ENCODE measurements at places on chromosomes 12 and 14.

GRCh38 chr12:80513211-80513610 is 69.2 kb downstream of the PTPRQ start:
- no peak for DNase-seq

GRCh38 chr12:122381021-122381420 is 41.4 kb downstream of the CLIP1 start:
- no peak for DNase-seq

DNA sequence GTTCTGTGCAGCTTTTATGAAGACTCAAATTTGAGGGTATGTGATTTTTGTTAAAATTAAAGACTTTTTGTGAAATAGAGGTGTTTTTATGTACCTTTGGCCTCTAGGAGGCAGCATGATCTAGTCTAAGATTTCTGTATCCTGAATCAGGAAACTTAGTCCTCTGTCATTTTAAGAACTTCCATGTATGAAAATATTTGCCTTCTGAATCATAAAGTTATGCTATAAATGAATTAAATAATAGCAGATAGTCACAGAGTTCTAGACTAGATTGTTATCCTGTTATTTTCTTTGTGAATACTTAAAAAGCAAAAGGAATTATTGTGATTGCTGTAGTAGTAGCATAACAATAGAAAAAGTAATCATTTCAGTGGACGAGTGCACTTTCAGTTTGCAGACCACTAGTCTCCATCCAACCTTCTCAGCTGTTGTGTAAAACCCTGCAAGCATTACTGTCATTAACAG is 56.3 kb downstream of the FGD4 start:
- DNase-seq: no peak

- DNase-seq: no peak
These were observed 427.5 kb upstream of the MIS18BP1 start for GRCh38 chr14:45680531-45680930.

DNA sequence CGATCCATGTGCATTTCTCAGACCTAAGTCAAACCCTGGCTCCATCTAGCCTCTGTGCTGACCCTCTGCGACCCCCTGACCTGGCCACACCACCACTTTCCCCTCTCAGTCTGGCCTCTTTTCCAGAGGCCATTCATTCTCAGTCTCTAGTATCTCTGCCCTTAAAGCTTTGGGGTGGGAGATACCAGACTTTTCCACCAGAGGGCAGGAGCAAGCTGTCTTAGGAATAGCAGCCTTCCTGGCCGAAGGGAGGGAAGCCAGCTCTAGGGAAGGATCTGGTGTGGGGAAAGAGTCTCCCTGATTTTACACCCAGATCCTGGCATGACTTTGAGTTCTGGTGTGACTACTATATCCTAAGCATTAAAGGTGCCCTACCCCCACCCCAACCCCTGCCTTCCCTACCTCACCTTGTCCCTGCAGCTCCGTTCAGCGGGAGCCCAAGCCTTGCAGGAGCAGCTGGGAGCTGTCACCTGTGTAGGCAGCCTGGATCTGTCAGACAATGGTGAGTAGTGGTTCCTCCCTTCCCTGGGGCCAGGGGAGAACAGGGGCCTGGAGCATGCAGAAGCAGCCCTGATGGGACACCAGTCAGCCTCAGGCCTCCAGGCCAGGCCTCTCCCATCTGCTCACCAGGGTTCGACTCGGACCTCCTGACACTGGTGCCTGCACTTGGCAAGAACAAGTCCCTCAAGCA is 6.6 kb downstream of the CARMIL3 start:
- DNase-seq: peak; percentile 88

DNA sequence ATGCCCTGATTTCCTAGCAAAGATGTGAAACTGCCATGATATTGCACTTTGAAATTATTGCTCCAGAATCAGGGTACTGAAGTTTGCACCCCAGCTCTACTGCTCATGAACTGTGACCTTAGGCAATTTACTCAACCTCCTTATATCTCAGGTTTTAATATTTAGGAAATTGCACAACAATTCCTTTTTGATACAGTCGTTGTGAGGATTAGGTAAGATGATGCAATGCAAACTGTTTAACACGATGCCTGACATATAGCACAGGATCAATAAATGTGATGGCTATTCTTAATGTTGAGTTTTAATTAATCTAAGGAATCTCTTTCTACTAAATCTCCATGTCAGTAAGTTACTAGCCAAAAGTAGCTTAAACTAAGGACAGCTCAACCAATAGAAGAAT is 555.8 kb downstream of the GALC start:
- DNase-seq: no peak

DNA sequence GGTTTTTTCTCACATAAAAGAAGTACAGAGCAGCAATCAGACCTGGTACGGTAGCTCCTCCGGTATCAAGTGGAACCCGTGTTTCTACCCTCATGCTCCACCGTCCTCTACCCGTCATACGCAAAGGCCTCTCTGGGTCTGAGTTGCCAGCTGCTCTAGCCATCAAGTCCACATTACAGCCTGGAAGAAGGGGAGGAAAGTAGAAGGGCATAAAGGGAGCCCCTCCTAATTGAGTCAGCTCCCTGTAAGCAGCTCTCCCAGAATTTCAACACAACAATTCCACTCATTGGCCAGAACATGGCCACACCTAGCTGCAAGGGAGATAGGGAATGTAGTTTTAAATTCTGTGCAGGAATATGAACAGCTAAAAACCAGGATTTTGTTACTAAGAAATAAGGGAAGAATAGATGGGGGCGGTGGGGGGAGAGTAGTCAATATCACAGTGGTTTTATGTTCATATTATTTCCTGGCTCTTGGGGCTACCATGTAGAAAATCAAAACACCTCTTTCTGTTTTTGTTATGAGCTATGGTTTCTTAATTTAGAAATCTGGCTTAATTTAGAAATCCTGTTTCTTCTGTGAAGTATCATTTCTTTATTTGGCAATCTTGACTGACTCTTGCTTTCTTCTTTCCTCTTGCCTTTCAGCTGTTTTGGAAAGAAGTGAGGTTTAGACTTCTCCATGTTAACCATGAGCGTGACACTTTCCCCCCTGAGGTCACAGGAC is 103.9 kb downstream of the AKAP6 start:
- no peak for DNase-seq

GRCh38 chr14:69720912-69721311 is 46.0 kb upstream of the SRSF5 start:
- DNase-seq: no peak

- no peak for DNase-seq
These were observed 555.2 kb downstream of the DIO2 start for GRCh38 chr14:79656056-79656455.

DNA sequence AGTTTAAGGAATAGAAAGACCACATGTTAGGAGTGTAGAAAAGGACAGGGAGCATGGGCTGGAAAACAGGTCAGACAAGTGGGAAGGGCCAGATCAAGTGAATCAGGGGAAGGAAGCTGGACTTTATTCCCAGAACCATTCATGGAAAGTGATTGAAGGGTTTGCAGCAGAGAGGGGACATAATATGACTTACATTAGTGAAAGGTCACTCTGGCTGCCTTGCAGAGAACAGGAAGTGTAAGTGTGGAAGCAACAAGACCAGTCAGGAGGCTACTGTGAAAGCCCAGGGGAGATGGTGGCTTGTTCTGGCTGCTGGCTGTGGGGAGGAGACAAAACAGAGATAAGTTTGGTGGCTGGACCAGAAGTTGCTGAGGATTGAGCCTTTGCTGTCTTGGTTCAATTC is 69.1 kb downstream of the VCPKMT start:
- no peak for DNase-seq

DNA sequence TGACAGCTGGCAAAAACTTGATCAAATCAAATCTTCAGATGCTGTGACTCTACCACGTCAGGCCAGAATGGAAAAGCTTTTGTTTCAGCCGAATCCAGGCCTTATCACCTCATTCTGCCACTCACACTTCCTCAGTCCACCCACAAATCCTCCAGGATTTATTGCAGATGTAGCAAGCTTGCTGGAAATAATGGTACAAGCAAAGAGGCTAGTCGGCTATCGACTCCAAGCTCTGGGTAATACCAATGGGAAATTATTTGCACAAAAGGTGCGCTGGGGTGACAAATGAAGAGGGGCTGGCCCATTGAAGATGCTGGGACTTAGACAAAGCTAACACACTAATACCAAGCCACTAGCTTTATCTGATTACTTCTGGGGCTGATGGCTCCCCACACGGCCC is 250.5 kb downstream of the ASCL1 start:
- DNase-seq: no peak

DNA sequence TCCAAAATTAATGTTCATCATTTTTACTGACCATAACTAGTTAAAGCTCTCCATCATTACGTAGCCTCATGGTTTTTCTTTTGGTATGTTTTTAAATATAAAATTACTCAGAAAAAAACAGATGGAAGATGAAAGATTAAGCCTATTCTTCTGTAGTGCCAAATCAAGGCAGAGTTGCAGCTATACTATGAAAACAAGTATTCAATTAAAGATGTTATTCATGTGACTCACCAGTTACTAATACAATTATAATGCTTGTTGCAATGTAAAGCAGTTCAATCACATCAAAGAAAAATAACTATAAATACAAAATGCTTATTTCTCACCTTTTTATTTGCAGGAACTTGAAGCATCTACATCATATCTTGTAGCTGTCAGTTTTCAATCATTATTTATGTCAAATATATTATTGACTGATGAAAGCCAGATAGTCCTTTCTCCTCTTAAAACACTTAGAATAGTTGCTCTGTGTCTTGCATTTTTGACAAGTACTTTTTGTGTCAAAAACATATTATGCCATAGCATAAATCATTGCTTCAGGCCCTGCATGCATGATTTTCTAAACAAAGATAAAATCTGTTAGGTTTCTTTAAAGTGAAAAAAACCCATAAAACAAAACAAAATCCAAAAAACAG is 36.0 kb upstream of the TRHDE start:
- no peak for DNase-seq

DNA sequence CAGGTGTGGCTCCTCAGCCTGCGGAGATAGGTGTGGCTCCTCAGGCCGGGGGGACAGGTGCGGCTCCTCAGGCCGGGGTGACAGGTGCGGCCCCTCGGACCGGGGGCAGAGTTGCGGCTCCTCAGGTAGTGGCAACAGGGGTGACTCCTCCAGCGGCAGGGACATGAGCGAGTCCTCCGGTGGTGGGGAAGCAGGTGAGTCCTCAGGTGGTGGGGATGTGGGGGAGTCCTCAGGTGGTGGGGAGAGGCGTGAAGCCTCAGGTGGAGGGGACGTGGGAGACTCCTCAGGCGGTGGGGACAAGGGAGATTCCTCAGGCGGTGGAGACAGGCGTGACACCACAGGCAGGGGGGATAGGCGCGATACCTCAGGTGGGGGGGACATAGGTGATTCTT is 9.2 kb downstream of the KMT2D start:
- DNase-seq: no peak

- peak; percentile 54 for DNase-seq
These were observed 6.0 kb downstream of the CLMN start for GRCh38 chr14:95313707-95314106.

- DNase-seq: no peak
These were observed 113.3 kb downstream of the PRKD1 start for GRCh38 chr14:29814156-29815015.

DNA sequence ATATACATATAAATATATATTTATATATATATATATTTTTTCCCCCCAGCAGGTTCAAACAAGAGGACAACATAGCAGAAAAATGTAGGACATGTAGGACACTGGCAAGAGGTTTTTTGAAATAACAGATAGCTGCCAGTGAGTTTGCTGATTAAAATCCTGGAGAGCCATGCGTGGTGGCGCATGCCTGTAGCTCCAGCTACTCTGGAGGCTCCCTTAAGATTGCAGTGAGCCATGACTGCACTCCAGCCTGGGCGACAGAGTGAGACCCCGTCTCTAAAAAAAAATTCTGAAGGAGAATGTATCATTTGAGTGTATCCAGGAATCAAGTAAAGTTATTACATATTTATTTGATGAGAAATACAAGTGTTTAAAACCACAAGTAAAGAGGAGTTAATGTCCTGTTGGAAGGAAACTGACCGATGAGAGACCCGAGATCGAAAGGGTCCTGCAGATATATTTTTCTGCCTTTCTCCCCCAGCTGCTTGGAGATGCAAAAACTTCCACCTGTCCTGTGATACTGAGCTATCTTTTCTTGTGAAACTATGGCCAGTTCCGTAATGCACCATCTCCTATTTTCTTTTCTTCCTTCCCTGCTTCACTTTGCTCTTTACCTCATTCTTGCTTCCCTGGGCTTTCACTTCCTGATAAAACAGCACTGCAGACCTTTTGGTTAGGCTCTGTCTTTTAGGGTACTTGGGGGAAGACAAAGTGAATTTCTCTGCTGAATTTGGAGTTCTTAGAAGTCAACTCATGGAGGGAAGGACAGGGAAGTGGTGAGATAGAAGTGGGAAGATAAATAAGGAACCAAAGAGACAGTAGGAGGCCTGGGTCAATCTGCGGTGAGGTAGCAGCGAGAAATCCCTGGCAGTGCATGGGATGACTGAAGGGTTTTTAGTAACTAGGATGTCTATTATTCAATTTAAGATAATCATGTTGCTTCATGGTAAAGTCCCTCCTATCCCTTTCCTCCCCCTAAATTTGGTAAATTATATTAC is 41.2 kb upstream of the SLC2A13 start:
- no peak for DNase-seq

- no peak for DNase-seq
These were observed 75.4 kb upstream of the FKBP4 start for GRCh38 chr12:2719392-2719791.

DNA sequence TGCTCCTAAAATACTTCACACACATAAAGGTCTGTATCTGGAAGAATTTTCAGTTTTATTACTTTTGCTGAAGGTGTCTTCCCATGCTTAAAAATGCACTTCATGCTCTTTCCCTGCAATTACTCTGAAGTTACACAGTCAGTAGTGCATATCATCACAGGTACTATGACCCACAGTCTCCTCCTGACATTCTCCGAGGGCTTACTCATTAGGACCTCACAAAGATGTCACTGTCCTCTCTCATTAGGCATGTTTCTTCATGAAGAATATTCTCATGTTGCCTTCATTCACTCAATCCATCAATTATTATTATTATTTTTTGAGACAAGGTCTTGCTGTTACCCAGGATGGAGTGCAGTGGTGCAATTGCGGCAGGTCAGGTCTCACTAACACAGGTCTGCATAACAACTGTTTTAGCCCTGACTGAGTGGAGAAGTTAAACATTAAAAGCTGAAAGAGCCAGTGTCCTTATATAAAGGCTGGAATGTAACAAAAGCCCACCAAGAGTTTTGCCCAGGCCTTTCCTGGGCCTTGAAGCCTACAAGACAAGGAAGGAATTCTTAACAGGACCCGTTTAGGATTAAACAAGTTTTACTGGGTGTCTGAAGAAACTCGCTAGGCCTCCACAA is 119.5 kb upstream of the WSCD2 start:
- DNase-seq: no peak

GRCh38 chr12:49200919-49201594 is 12.2 kb upstream of the TUBA1A start:
- no peak for DNase-seq

DNA sequence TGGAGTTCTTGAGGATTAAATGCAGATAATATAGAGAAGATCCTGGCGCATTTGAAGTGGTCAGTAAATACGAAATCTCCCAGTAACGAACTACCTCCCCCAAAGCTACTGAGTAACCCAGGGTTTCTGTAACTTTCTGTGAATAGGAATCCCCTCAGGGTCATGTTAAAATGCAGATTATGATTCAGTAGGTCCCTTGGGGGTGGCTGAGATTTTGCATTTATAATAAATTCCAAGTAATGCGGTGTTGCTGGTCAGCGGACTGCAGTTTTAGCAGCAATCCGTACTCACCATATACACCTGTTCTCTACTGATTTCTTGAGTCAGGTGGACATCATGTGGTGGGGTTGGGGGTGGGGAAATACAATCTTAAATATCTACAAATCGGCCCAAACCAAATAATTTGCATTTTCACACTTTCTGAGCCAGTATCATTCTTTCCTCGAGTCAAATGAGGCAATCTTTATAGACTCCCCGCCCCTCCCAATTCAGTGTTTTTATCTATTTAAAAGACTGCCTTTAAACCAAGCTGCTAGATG is 868 bp downstream of the SPATA7 start:
- no peak for DNase-seq

- no peak for DNase-seq
These were observed 15.4 kb downstream of the RECQL start for GRCh38 chr12:21485998-21486397.

Data from hypothalamus (tissue), 51 donors.